Camera-type eye (tissue), 1 donor: ENCODE measurements at places on chromosomes 16 and 17. TPM values are rescaled to one million over a fixed set of nuclear protein-coding genes. Genes with fewer than 3 reads are reported as not detected.

Gene CASKIN1
- 7.3 TPM for total RNA-seq

Gene EVI2B
- total RNA-seq: 2.5 TPM

Gene FNDC8
- total RNA-seq: not detected

Gene CD300A
- total RNA-seq: 1.8 TPM

Gene MYO15A
- 1.4 TPM for total RNA-seq

Gene BTBD17
- 8.9 TPM for total RNA-seq

Gene MYH2
- 272 TPM for total RNA-seq

Gene CCDC78
- 1.0 TPM for total RNA-seq

Gene CDRT15L2
- not detected for total RNA-seq

Gene C17orf50
- total RNA-seq: not detected
